Brain microvascular endothelial cell (primary cell): ENCODE measurements at places on chromosomes 5 and 9.

DNA sequence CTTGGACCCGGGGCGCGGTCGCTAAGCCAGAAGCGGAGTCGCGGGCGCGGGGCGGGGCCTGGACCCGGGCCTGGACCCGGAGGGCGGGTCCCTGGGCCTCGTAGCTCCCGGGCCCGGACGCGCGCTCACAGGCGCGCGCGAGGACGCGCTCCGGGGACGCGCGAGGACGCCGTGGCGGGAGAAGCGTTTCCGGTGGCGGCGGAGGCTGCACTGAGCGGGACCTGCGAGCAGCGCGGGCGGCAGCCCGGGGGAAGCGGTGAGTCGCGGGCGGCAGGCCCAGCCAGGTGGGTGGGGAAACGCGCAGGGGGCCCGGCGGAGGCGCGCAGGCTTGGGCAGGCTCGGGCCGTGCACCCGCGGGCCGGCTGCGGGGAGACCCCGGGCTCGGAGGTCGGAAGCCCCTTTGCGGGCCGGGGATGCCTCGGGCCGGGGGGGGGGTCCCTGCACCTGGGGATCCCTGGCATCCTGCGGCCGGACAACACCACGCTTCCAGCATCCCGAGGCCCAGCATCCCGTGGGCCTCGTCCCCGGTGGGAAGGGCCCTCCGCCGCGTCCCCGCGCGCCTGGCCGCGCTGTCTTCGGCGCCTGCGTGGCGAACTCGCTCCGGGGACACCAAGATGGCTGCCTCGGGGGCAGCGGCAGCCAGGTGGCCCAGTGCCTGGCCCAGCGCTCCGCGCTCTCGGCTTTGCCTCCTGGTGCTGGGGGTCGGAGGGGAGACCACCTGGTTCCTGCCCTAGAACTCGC lies at the start of gene SFXN1:
SFXN1 (plus strand) TSS at position 177 of the 741 bp plus-strand sequence. CDS start 13,544 bp downstream, outside the sequence.
- DNase-seq = peak; percentile 38

DNA sequence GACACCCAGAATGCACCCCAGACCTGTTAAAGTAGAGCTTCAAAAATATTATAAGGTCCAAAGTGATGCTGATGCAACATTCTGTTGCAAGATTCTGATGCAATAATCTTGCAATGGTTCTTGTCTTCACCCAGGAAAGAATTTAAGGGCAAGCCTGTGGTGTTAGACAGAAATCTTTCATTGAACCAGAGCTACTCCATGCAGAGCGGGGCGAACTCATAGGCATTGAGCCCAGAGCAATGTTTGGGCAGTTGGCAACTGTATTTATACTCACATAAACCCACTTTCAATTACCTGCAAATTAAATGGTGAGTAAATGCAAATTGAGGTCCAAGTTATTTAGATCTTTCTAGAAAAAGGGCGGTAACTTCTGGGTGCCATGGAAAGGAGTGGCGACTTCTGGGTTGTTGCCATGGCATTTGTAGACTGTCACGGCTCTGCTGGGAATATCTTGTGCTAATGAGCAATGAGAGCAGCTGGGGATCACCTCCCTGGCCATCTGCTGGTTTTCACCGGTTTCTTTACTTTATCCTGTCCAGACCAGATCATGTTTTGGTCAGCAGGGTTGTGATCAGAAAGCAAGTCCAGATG lies 163.4 kb downstream of the ICE1 start:
- DNase-seq = no peak

GRCh38 chr9:78821126-78821822 lies 524.3 kb downstream of the PSAT1 start:
- DNase-seq = peak; percentile 12

DNA sequence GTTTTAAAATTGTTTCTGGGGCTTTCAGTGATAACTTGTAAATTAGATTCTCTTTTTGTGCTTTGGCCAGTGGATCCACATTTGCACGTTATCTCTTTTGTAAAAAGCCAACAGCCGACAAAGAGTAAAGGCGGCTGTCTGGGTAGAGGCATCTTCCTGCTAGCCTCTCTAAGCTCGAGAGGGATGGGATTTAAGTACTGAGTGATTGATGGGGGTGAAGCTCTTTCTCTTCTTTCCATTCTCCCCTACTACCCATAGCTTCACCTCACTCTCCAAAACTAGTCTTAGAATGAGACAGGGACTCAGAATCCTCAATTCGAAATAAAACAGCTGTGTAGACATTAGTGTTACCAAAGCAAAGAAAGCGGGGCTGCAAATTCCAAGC lies 3.4 kb downstream of the PBX3 start:
- no peak for DNase-seq

DNA sequence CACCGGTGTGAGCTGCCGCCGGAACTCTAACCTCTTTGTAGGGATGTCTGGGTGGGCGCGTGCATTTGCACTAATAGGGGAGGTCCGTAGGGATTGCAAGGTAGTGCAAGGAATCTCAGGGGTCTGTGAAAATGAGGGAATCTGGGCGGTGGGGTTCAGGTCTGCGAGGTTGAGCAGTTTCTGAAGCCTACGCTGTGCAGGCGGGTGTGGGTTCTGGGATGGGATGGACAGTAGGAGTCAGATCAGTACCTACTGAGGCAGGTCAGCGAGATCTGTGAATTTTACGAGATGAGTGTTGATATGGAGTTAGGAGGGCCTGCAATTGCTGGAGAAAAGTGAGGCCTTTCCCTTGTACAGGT lies 856 bp upstream of the ATOSB start:
- no peak for DNase-seq

DNA sequence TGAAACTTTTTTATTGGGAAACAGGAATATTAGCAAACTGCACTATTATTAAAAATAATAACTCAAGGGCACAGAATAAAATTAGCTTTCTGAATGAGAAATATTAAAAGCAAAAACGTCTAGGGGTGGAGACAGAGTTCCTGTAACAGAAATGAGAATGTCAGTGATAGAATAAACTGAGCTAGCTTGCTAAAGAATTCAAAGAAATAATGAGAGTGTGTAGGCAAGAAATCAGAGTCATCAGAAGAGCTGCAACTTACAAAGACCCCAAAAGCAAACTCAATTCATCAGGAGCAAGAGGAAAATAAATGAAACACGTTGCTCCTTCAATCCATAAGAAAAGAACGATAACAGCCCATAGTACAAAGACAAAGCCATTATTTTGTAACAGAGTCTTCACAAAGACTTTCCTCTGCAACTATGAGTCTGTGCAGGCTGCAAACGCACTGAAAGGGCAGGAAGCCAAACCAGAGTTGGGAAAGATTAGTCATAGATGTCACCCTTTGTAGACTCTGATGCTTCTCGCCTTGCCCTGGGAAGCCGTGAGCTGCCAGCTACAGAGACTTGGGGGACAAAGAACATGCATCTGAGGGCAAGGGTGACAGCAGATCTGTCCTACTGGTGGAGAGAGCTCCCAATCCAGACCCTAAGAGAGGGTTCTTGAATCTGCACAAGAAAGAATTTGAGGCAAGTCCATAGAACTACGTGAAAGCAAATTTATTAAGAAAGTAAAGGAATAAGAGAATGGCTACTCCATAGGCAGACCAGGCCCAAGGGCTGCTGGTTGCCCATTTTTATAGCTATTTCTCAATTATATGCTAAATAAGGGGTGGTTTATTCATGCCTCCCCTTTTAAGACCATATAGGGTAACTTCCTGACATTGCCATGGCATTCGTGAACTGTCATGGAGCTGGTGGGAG lies 40.8 kb downstream of the SHC3 start:
- peak; percentile 96 for DNase-seq

DNA sequence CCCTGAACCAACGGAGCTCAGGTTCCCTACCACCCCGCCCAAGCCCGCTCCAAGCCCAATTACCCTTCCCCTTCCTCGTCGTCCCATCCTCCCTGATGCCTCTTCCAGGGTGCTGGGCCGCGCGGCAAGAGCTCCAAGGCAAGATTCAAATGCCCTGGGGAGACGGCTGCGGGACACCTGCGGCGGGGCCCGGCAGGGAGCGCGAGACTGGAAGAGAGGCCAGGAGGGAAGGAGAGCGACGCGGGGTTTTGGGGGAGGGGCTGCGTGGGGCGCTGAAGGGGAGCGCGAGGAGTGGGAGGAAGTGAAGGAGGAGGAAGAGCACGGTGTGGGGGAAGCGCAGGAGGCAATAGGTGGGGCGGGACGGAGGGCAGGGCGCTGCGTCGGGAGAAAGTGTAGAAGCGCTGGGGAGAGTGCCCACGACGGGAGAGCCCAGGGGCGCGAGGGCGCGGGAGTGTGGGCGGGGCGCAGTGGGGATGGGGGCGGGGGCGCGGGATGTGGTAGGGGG lies 975 bp upstream of the NXNL2 start:
- DNase-seq = no peak

- peak; percentile 69 for DNase-seq
These were observed 413.6 kb upstream of the TNC start for GRCh38 chr9:115531410-115532125.

DNA sequence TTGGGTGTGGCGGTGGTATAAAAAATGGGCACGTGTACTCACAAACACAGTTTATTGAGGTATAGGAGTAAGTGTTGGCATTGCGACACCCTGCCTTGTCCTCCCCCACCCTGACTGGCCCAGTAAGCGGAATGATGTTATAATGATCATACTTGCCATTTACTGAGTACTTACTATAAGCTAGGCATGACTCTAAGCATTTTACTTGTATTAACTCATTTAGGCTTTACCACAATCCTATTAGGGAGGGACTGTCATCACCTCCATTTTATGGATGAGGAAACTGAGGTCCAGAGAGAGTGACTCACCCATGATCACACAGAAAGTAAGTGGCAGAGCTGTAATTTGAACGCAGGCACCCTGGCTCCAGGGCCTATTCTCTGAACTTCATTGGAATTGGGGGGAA lies 2.3 kb downstream of the SMIM3 start:
- DNase-seq = peak; percentile 11

- DNase-seq = no peak
These were observed 60.7 kb downstream of the COL27A1 start for GRCh38 chr9:114216081-114216480.

DNA sequence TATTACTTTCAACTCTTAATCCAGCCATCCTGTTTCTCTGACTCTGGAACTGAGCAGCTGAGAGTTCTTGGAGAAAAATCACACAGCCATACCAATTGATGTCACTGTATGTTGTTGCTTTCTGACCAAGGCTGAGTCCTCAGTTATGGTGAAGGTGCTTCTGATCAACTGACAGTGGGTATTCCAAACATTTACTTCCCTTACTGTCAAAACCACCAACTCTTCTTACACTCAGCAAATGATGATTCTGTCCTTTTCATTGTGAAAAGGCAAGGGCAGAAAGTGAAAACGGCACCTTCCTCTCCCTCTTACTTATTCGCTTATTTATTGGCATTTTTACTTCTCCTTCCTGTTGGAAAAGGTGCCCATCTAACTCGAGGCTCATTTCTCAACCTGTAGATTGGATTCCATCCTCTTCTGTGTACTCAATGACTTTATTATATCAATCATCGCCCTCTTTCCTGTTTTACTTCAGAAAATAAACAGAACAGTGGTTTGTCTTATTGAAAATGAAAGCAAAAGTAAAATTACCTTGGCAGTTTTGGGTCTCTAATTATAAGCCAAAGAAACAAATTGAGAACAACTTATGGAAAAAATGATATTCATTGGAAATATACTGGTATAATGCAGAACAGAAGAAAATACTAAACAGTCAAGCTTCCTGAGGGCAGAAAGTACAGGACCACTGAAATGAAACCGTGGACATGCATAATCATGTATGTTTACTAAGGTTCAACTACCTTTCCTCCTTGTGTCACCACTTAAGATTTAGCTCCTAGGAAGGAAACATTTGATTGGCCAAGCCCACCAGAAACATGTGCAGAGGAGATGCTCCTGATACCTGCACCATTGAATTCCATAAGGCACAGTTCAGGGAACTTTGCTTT lies 104.5 kb upstream of the CHD1 start:
- no peak for DNase-seq

- DNase-seq = no peak
These were observed 14.5 kb downstream of the SH2D3C start for GRCh38 chr9:127763918-127764384.

DNA sequence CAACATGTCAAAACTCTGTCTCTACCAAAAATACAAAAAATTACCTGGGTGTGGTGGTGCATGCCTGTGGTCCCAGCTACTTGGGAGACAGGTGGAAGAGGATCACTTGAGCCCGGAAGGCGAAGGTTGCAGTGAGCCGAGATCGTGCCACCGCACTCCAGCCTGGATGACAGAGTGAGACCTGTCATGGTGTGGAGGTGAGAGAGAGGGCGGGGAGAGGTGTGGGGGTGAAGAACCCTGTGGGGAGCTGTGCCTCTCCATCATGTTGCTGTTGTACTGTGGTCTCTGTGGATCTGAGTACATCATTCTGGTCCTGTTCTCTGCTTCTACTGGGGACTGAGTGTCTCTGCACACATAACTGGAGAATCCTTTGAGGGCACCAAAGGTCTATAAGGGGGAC lies 11.3 kb upstream of the SLC34A1 start:
- no peak for DNase-seq

DNA sequence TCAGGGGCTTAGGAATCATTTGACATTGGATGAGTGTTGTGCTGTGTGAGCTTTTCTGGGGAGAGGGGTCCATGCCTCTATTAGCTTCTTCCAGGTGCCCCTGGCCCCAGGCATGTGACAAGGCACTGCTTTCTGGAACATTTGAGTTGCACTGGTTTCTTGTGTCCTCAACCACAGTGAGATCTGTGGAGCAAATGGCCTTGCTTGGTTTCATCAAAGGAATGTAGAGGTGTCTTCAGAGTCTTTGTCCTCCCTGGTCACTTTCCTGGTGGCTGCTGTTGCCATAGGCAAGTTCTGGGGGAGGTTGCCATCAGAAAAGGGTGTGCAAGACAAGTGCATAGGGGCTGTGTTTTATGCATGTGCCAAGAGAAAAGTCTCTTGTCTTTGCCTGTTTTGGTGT lies 157.5 kb downstream of the MACROH2A1 start:
- DNase-seq = no peak

- no peak for DNase-seq
These were observed 510 bp downstream of the NOXA1 start for GRCh38 chr9:137423514-137424291.

GRCh38 chr5:116038817-116039216 lies 6.5 kb downstream of the ARL14EPL start:
- no peak for DNase-seq

DNA sequence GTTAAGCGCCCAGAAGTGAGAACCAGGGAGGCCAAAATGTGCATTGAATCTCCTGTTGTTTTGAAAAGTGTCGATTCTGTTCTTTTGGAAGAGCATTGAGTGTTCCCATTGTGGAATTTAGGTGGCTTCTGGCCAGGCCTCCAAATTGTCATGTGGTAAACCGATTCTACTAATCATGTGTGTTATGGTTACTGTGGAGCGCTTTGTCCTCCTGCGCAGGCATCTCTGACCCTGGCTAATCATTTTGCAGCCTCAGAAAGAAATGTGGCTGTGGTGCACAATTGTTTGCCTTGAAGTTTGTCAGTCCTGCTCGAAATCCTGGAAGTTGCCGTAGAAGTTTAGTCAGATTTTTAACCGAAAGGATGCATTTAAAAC lies 121.3 kb downstream of the RASGRF2 start:
- no peak for DNase-seq

DNA sequence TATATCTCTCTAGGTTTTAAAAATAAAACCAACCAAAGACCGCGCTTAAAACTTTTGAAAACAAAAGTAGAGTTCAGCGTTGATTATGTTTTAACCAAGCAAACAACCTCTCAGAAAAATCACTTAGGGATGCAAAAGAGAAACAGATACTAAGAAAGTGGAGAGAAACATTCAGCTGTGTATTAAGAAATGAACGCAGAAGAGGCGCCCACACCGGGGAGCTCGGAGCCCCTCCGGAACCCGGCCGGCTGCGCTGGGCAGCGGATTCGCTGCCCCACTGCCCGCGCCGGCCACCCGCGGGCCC lies 1.4 kb downstream of the PITX1 start:
- DNase-seq = no peak
